ENCODE measurements at places on chromosomes 5 and 9.

DNA sequence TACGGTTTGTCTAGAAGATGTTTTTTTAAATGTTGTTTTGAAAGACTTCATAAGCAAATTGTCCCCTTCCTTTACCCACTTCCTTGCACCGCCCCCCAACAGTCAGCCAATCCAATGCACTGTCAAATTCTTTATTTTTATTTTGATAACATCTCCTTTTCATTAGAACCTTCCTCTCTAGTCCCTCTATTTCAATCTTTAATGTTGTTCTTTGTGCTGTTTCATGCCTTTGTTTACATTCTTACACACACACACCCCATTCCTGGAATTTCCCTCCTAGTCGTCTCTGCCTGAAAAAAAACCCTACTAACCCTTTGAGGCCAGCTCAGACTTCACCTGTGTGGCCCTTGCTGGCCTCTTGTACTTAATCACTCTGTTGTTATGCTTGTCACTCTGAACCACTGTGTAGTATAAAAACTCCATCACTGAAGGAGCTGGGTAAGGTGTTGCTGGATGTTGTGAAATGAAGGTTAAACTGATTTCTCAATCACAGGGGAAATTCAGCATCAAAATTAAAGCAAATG is 133.4 kb downstream of the UGCG start:
- DNase-seq: peak; percentile 32

- no peak for DNase-seq
Observed at GRCh38 chr5:179288101-179288808, 57.0 kb downstream of the ADAMTS2 start.

GRCh38 chr5:132177691-132178149 is 49.9 kb downstream of the P4HA2 start:
- DNase-seq: no peak

- DNase-seq: no peak
Observed at GRCh38 chr5:109155625-109156024, 254.1 kb downstream of the PJA2 start.

GRCh38 chr5:39933061-39933460 is 508.3 kb upstream of the DAB2 start:
- no peak for DNase-seq

GRCh38 chr9:18331808-18332209 is 142.1 kb upstream of the ADAMTSL1 start:
- no peak for DNase-seq

DNA sequence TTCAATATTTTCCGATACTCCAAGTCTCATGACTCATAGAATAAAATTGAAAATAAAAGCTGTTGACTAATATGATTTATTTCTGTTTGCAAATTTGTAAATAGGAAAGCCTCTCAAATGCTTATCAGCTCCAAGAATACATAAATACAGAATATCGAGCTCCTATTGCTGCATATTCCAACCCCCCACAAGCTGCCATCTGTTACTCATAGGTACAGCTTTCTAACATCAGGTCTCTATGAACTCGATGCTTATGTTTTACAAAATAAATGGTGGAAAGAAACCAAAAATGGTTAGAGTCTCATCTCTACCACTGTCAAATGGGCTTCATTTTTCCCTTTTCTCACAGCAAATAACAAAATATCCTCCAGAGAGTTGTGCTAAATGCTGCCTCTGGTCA is 631.6 kb upstream of the CDH18 start:
- DNase-seq: no peak

DNA sequence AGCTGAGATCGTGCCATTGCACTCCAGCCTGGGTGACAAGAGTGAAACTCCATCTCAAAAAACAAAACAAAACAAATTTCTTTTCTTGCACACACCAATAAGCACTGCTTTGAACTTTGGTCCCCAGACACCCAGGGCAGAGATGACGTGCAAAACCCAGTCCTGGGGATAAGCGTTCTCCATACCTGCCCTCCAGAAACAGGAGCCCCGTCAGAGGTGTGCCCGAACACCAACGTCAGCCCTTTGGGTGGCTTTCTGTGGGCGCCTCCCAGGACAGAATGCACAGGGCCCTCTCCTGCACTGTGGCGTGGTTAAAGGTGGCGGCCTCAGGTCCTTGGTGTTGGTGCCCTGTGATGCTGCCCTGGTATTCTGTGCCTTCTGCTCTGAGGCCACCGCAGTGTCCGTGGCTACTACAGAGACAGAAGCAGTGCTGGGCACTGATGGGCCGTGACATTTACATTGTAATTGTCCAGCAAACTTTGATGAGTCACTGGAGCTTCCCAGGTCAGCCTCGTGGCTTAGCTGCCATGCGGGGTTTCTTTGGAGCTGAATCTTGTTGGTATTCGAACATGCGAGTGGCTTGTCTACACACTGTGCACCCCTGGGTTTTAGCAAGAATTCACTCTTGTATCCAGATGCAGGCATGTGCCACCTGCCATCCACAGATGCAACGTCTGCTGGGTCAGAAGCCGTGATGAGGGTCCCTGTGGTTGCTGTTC is 9.8 kb downstream of the PPP1R26 start:
- no peak for DNase-seq

DNA sequence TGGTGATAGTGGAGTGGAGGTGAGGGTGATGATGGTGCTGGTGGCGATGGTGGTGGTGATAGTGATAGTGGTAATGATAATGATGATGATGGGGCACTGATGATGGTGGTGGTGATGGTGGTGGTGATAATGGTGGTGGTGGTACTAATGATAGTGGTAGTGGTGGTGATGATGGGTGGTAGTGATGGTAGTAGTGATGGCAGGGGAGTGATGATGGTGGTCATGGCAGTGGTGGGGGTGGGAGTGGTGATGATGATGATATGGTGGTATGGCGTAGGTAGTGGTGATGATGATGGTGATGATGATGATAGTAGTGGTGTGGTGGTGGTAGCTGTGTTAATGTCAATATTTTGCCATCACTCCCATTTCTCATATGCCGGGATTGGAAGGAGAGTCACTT is 44.5 kb upstream of the ORM1 start:
- DNase-seq: no peak

DNA sequence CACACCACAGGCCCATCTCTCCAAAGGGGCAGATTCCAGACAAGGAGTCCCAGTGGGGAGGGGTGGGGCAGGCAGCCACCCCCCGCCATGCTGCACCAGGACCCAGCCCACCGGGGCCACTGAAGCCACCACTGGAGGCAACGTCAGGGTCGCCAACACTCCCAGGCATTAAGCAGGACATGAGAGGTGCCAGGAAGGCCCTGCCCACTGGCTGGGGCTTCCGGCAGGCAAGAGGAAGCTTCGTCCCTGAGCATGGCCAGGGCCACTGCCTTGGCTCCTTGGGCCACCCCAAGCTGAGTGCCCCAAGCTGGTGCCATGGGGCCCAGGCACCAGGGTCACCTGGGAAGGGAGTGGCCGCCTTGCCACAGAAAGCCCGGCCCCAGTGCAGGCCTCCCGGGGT is 17.5 kb downstream of the KCNT1 start:
- no peak for DNase-seq

DNA sequence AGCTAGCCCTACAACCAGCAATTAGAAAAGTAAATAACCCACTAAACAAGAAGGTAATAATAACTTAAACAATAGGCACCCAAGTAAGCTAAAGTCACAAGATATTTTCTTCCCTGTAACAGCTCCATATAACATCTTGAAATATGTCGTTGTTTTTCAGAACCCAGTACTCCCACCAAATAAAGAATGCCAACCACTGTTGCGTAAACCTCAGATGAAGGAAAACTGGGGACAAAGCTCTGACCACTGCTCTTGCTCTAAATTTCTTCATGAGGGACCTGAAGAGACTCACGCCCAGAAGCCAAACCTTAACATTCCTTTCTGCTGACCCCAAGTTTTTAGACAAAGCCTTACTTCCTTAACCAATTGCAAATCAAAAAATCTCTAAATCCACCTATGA is 267.7 kb upstream of the GAS1 start:
- DNase-seq: no peak

DNA sequence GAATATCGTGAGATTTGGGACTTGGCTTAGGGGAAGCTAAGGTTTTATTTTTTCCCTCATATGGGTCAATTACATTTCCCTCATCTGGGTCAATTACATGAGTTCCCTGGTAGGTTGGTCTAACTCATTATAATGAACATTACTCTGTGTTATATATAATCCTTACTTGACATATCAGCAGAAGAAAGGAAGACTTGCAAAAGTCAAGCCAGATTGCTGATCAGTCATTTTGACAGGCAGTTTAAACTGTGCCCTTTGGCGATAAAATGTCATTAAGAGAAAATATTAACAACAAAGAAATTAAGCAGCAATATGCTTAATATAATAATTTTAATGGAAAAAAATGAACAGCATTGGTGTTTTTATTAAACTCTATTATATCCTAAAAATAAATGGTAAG is 23.1 kb upstream of the TRPM3 start:
- DNase-seq: no peak

DNA sequence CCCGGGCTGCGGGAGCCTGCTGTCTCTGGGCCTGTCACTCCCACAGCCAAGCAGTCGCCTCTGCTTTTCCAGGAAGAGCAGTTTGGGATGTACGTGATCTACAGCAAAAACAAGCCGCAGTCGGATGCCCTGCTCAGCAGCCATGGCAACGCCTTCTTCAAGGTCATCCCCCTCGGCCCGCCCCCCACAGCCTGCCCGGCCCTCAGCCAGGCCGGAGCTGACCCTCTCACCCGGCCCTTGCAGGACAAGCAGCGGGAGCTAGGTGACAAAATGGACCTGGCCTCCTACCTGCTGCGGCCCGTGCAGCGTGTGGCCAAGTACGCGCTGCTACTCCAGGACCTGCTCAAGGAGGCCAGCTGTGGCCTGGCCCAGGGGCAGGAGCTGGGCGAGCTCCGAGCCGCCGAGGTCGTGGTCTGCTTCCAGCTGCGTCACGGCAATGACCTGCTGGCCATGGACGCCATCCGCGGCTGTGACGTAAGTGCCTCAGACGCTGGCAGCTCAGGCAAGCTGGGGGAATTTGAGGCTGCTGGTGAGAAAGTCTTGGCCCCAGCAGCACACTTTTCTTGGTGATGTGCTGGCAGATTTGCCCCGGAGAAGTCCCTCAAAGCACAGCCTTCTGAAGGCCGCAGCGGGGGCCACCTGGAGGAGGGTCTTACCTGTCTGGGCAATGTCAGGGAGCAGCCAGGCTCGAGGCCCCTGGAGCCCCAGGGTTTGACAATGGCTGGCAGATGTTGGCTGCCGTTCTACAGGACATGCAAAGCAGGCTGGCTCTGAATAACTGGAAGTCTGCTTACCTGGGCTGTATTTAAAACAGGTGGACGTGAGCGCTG is 20.1 kb upstream of the LRRC14B start:
- no peak for DNase-seq

GRCh38 chr5:37664551-37664950 is 175.3 kb downstream of the GDNF start:
- no peak for DNase-seq

- no peak for DNase-seq
Observed at GRCh38 chr5:72179816-72180440, 72.7 kb downstream of the MAP1B start.

DNA sequence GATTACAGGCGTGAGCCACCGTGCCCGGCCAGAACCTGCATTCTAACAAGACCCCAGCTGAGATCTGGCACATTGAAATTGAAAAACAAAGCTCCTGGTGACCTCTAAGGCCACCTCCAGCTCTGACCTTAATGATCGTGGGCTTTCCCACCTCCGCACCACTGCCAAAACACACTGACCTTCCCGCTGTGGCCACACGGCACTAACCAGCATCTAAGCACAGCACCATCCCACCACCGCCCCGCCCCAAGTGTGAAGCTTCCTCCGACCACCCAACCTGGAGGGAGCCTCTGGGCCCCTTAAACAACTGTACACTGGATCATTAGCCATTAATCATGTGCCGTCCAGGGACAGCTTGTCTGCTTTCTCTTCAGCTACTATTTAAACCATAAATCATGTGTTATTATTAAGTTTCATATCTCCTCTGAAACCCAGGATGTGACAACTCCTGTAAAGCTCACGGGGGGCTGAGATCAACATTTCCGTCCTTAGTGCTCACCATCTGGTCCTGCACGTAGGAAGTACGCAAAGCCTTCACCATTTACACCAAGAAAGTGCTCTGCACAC is 80.6 kb downstream of the COL23A1 start:
- DNase-seq: no peak

GRCh38 chr9:35134920-35135319 is 19.3 kb upstream of the ATOSB start:
- no peak for DNase-seq

DNA sequence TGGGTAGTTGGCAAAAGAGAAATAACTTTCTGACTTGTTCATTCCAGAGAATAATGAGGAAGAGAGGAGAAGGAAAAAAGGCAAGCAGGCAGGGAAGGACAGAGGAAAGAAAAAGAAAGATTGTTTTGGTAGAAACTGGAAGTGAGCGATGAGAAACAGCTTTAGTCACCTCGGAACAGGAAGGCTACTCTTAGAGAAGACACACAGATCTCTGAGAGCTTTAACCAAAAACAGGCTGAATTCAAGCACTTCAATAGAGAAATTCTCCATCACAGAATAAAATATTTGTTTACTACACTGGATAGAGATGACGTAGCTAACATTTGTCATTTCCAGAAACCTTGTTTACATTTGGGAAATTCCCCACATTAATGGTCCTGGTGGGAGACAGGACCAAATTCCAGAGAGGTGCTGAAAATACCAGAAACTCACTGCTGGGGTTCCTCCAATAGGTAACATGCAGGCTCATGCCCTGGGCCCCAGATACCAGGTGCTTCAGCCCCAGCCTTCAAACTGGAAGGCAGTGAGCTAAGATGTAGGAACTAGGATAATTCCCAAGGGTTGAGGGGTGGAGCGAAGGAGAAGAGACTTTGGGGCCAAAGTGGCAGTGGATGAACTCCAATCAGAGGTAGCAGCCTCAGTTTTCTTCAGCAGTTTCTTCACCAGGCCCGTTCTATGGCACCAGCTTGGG is 227.7 kb upstream of the GRAMD2B start:
- no peak for DNase-seq

GRCh38 chr9:109542922-109543321 is 44.8 kb upstream of the PTPN3 start:
- DNase-seq: no peak

DNA sequence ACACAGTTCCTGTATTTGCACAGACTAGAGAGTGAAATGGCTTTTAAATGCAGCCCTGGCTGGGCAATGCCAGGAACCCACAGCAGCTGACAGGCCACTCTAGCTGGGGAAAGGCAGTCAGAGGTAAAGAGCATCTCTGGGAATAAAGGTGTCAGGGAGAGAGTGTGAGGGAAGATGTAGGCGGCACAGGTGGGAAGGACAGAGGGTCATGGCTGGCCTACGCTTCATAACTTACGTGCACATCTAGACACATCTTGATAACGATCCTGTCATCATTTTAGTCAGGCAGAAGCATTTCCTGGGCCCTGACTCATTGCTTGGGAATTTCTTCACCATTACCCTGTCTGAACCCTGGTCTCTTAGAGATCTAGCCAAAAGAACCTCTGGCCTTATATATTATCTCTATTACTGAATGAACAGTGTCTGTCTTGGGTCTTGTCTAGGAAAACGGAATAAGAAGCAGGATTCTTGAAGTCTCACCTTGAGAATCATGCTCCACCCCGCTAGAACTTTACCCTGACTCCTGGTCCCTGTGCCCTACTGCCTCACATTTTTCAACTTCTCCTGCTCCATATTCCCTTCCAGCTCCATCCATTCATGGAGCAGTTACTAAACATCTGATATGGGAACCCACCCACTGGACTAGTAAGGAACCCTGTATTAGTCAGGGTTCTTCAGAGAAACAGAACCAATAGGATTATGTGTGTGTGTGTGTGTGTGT is 106.4 kb upstream of the ELL2 start:
- peak; percentile 82 for DNase-seq

GRCh38 chr9:130172161-130172857 is at the start of gene NCS1:
TSS of gene NCS1 (plus strand) at chr9:130172404. CDS start at chr9:130172664, 260 bp downstream.
- peak; percentile 97 for DNase-seq

- no peak for DNase-seq
Observed at GRCh38 chr9:118618084-118618483, 751.2 kb downstream of the BRINP1 start.
